MG63 (cell line): ENCODE measurements at places on chromosomes 2 and 18.

DNA sequence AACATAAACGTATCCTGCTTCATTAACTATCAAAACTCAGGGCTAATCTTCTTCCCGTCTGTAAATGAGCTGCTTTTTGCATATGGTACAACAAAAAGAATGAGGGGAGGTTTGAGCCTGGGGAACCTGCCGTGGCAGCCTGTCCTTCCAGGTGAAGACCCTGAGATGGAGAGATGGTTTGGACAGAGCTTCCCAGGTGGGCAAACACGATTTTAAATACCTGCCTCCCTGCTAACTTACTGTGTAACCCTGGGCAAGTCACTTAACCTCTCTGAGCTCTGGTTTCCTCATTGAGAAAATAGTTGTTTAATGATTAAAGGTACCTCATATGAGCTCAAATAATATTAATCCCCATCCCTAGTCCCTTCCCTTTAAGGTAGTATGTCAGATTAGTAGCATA, 9.0 kb downstream of the EMX1 start:
- DNase-seq = no peak

DNA sequence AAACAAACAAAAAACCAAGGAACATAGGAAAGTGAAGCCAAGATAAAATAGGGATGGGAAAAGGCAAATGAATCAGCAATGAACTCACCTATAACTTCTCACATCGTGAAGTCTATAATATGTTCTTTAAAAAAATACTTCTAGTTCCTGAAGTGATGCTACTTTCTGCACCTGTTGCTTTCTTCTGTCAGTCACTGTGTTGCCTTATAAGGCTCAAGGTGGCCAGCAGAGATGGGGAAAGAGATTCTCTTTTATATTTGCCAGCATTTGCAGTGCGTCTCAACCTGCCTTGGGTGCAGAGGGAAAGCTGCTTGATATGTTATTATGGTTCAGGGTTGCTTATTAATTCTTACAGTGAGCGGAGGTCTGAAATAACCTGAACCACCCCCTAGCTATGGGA, 14.0 kb downstream of the QPCT start:
- DNase-seq = no peak

- DNase-seq = no peak
Observed at GRCh38 chr2:39512434-39512935, 75.4 kb upstream of the MAP4K3 start.

GRCh38 chr2:172196768-172197431, 94.2 kb upstream of the DLX2 start:
- DNase-seq = peak; percentile 48

DNA sequence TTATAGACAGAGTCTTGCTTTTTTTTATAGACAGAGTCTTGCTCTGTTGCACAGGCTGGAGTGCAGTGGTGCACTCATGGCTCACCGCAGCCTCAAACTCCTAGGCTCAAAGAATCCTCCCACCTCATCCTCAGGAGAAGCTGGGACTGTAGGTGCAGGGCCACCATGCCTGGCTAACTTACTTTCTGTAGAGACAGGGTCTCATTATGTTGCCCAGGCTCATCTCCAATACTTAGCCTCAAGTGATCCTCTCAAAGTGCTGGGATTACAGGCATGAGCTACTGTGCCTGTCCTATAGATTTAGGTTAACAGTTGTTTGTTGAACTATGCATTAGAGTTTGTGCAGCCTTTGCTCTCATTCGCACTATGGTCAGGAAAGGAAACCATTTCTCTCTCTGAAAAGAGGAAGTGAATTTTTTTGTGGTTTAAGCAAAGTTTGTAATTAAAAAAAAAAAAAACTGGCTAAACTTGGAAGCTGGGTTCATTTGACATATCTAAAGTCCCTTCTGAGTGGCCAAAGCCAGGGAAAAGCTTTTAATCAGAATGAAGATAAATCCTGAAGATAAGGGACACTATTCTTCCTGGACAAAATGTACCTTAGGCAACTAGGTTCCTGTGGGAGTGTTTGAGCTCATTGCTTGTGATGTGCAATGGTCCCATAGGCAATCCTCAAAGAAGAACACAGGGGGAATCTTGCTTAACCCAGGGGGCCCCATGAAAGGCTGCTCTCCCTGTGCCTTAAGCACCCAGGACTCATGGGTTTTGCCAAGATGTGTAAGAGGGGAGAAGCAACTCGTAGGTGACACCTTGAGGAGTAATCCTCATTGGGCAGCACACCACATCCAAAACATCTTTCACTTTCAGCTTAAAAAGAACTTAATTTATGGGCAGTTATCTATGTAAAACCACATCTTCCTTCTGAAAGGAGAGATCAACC, 201.7 kb downstream of the MREG start:
- DNase-seq = no peak

GRCh38 chr2:42902939-42903709, 110.7 kb upstream of the HAAO start:
- no peak for DNase-seq

- DNase-seq = no peak
Observed at GRCh38 chr2:126627643-126628042, 28.3 kb upstream of the GYPC start.

DNA sequence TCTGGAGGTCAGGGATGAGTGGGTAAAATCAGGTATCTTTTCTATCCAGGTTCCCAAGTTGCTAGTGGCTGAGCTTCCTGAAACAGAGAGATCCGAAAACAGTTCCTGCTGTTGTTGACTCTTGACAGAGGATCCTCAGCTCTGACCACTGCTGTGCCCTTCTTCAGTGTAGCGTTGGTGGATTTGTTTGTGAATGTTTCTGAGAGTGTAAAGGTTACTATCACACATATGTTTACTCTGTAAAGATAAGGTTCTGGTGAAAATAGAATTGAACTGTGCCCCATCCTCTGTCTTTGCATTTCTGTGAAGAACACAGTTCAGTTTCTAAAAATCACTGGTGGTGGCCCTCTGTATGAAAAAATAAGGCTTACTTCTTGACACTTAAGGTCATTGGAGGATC, 119.8 kb downstream of the LDLRAD4 start:
- no peak for DNase-seq

DNA sequence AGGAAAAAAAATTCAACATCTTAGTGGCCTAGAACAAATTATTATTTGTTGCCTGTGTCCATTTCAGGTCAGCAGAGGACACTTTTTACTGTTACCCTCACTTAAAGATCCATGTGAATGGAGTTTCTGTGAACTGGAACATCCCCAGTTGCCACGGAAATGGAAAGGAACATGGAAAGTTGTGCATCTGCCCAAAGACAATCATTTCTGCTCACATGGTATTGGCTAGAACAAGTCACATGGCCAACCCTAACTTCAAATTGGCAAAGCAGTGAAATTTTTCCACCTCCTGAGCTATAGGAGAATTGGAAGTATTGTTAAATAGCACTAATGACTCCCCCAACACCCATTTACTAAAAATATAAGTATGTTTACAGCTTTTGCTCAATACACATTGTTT, 71.2 kb upstream of the CCBE1 start:
- no peak for DNase-seq
